ENCODE measurements at places on chromosomes 2 and 18.

GRCh38 chr2:240060977-240061591 lies 7.8 kb upstream of the OR6B3 start:
- no peak overlapping the region for H3K27ac ChIP-seq
- DNase-seq: peak; percentile 31
- H3K36me3 ChIP-seq: no peaks in the 10 kb centered on the region
- no peaks in the 10 kb centered on the region for H3K27me3 ChIP-seq

- no peak for DNase-seq
- H3K4me3 ChIP-seq: no peak overlapping the region
- H3K27me3 ChIP-seq: no peaks in the 10 kb centered on the region
- H3K27ac ChIP-seq: no peak overlapping the region
- no peaks in the 10 kb centered on the region for H3K36me3 ChIP-seq
Measured at GRCh38 chr2:34567128-34567527, 968.0 kb upstream of the FAM98A start.

GRCh38 chr2:11631462-11631861 lies 38.5 kb downstream of the NTSR2 start:
- peaks cover 56% of the 10 kb centered on the region for H3K36me3 ChIP-seq
- no peak overlapping the region for H3K4me3 ChIP-seq
- H3K27me3 ChIP-seq: no peaks in the 10 kb centered on the region

GRCh38 chr2:111209045-111209514 lies 88.4 kb downstream of the BCL2L11 start:
- peaks cover 11% of the 10 kb centered on the region for H3K36me3 ChIP-seq
- peaks cover 5% of the 10 kb centered on the region for H3K4me1 ChIP-seq
- no peak for DNase-seq
- H3K27me3 ChIP-seq: no peaks in the 10 kb centered on the region

DNA sequence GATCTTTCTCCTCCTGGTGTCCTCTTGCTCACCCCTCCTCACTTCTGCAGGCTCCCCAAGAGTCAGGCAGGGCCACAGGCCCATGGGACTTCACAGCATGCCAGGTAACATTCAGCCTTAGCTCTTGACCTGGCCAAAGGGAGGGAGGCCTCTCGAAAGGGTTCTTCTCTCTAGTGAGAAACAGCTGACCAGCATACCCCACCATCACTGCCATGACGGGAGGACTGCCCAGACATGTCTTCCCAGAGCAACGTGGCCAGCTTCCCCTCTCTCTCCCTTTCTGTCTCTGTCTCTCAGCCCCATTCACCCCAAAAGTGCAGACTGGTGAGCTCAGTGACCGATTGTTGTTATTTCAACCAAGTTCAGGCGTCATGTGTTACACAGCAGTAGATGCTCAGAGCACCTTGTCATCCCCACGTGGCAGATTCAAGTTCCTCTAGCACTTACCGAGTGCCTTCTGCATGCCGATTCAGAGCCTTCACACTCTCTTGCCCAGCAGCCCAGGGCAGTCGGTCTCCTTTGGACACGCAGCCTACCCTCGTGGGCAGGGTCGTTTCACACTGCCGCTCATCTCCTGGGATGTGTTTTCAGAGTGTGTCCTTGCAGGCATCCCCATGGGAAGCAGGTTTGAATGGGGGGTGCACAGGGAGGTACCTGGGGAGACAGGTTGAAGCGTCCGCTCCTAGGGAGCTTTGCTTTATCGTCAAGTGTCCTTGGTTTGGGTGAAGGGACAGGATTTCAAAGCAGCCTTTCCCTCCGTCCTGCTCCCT lies 259.9 kb downstream of the NDUFA10 start:
- no peaks in the 10 kb centered on the region for H3K36me3 ChIP-seq
- H3K27me3 ChIP-seq: no peaks in the 10 kb centered on the region
- no peak for DNase-seq
- peaks cover 6% of the 10 kb centered on the region for H3K4me1 ChIP-seq
- no peak overlapping the region for H3K27ac ChIP-seq
- peak overlapping the region; percentile 17 for H3K4me3 ChIP-seq

DNA sequence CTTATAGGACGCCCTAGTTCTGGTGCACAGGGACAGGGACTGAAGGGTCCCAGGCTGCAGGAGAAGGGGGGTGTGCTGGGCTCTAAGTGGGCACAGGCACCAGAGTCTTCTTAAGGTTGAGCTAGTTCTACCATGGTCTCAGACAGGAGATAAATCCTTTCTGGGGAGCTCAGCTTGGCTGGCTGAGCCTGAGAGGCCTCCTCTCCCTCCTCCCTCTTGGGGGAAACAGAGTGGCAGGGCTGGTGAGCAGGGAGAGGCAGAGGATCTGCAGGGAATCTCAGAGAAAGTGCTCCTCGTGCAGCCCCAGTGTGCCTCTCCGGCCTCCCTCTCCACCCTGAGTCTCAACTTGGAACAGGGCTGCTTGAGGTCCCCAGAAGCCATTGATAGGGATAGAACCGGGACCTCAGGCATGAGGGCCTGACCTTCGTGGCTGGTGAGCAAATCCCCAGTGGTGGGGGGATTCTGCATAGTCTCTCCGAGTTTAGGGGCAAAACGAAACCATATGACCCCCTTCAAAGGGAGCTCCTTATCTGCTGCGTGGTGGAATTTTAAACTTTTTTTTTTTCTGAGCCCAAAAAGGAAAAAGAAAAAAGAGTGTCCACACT lies 2.0 kb downstream of the GDF7 start:
- no peak overlapping the region for H3K27ac ChIP-seq
- DNase-seq: no peak
- H3K4me1 ChIP-seq: peaks cover 21% of the 10 kb centered on the region

DNA sequence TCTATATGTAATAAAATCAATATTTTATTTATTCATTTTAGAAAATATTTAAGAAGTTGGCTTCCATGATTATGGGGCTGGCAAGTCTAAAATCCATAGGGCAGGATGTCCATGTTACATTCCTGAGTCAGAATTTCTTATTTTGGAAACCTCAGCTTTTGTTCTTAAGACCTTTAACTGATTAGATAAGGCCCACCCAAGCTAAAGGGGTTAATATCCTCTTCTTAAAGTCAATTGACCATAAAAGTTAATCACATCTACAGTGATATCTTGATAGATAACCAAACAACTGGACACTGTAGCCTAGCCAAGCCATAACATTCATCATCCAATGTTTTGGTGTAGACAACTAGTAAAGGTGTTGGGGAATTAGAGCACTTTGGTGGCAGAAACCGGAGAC lies 1035.4 kb upstream of the ZEB2 start:
- DNase-seq: no peak
- no peaks in the 10 kb centered on the region for H3K27me3 ChIP-seq
- H3K4me1 ChIP-seq: no peaks in the 10 kb centered on the region
- H3K4me3 ChIP-seq: no peak overlapping the region
- H3K36me3 ChIP-seq: no peaks in the 10 kb centered on the region
